Fibroblast of gingiva (primary cell): ENCODE measurements at places on chromosomes 1 and 21.

DNA sequence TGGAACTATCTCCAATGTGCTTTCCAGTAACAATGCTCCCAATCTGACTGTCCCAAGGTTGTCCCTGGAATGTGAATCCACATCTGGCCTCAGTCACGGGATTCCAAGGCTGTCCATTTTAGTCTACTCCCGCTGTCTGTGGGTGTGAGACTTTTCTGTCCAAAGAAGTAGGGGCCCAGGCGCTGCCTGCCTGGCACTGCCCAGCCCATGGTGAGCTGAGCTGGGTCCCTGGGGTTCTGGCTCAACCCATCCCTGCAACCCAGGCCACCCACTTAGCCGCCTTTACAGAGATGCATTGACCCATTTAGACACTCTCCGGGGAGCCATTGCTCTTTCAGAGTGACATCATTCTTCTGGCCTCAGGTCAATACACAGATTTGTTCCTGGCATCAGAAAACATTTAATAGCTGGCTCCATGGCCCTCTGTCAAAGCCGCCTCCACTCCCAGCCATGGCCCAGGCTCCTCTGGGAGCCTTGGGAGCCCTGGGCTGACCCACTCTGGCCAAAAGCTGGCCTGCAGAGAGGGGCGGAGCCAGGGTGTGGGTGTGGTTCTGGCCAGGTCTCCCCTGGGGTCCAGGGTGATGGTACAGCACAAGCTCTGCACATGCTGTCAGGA lies 47.2 kb upstream of the PAX7 start:
- no peak for DNase-seq

GRCh38 chr21:45041984-45042663 lies 32.3 kb upstream of the ADARB1 start:
- DNase-seq: no peak

- DNase-seq: no peak
These were observed 77.2 kb upstream of the PPP2R5A start for GRCh38 chr1:212207822-212208520.

DNA sequence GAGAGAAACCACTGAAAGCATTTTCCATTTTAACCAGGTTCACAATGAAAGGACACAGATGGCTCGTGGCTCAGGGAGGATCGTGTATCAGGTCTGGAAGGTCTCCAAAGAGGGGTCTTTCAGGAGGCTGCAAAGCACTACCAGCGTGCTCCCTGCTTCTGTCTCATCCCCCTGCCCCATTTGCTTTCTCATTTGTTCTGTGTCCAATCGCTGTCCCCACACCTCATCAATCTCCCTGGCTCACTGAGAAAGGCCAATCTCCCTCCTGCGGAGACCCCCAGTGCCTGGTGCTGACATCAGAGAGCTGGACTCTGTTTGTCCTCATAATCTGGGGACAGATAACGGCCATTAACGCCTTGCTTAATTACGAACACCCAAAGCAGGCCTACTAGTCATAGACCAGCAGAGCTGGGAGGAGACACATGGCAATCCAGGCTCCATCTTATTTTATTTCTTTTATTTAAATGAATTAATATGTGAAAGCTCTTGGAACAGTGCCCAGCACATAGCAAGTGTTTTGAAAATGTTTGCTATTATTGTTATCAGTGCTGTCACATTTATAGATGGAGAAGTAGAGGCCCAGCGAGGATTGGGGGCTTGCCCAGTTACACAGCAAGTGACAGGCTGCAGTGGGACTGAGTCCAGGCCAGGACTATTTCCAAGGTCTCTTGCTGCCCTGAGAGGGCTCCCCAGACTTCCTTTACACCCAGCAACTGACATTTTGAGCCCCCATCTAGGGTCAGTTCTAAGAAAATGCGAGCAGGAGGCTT lies 341.0 kb upstream of the USP24 start:
- no peak for DNase-seq

GRCh38 chr1:163395790-163396189 lies 74.0 kb downstream of the NUF2 start:
- no peak for DNase-seq

DNA sequence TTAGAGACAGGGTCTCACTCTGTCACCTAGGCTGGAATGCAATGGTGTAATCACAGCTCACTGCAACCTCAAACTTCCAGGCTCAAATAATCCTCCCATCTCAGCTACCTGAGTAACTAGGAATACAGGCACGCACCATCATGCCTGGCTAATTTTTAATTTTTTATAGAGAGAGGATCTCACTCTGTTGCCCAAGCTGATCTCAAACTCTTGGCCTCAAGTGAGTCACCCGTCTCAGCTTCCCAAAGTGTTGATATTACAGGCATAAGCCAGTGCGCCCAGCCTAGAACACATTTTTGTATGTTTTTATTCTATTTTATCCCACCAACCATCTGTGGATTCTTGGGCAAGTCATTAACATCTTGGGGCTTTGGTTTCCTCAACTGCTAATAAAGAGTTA lies 100.5 kb downstream of the AK5 start:
- DNase-seq: no peak

DNA sequence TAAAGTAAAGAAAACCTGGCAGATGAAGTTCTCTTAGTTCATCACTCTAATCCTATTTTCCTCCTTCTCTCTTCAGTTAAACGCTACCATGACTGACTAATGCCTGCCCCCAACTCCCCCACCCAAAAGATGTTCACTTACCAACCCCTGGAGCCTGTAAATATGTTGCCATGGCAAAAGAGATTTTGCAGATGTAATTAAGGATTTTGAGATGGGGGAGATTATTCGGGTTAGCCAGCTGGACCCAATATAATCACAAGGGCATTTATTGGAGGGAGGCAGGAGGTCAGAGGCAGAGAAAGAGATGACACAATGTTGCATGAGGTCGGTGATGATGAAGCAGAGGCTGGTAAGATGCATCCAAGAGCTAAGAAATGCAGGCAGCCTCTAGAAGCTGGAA lies 69.3 kb upstream of the PPP2R5A start:
- DNase-seq: no peak

- no peak for DNase-seq
These were observed 28.5 kb upstream of the AXDND1 start for GRCh38 chr1:179337288-179337687.

DNA sequence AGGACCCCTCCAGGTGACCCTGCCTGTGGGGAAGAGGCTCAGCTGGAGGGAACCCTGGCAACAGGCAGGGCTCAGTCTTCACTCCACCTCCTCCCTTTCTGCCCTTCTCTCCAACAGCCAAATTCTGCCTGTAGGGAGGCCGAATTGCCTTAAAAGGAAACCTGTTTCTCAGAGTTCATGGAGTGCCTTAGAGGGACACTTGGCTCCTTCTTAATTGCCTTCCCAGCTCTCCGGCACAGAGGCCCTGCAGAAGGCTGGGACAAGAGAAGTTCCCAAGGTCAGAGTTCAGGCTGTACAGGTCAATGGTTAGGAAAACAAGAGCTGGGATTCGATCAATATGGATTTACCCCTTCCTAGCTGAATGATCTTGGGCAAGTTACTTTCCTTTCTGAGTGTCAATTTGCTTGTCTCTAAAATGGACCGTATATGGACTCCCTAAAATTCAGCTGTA lies 6.2 kb downstream of the CSRP1 start:
- no peak for DNase-seq
